ENCODE measurements at places on chromosomes 5 and 9.

DNA sequence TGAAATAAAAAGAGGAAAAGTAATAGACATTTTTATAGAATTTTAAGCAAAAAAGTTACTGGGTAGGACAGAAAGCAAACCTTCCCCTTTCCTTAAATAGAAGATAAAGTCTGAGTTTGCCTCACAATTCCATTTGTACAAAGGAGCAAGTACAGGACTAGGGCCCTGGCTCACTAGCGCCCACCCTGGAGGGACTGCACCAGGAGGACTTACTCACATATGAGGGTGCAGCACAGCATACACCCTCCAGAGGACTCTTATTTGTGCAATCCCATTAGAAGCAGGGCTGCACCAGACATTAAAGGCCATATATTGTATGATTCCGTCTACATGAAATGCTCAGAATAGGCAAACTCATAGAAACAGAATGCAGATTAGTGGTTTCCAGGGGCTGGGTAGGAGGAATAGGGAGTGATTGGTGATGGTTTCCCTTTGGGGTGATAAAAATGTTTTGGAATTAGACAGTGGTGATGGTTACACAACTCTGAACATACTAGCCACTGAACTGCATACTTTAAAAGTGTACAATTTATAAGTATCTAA lies 4.5 kb downstream of the REEP5 start:
- DNase-seq: no peak

DNA sequence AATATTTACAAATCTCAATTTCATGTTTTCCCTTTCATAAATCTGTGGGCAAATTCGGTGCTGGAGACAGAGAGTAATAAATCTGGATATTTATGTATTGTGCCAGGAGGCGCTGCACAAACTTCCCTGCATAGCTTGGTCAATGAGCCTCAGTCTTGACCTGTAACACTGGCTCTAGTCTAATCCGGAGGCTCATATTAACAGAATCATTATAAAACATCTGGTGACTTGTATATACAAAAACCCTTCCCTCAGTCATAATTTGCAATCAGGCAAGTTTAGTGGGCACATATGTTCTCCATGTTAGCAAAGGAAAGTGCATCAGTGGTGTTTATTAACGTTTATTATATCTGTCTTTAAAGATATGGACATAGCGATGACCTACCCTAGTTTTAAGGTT lies 104.0 kb upstream of the BNC2 start:
- DNase-seq: no peak

DNA sequence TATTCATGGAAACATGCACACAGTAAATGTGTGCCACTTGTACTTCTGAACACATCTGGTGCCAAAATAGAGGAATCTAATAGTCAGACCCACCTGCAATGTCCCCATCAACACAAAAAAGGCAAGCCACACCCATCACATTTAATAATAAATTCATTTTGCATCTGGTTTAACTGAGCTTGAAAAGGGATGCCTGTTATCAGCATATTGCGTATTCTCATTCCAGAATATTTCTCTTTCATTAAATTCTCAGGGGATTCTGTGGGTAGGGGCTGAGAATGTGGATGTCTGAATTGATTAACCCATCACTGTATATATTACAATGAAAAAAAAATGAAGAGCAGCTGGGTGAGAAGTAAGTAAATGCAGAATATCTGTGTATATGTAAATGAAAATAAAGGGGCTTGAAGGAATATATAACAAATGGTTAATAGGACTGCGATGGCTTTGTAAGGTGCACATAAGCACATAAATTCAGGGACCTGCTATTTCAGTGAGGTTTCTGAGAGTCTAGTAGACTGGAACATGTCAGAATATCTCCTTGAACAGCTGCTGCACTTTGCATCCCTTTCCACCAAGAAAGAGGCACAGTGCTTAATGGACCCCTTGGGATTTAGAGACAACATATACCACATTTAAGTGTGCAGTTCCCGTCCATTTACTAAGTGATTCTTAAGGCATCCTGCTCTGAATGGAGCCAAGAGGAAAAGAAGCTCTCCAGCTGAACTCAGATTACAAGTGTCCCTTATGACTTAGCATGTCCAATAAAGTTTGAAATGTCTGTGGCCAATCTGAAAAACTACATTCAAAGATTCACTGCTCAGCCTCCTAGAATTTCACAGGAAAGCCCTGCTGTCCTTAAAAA lies 104.1 kb upstream of the NIPBL start:
- DNase-seq: no peak

GRCh38 chr9:114116126-114116747 lies 17.1 kb upstream of the KIF12 start:
- DNase-seq: no peak

GRCh38 chr9:76395381-76395780 lies 1.2 kb upstream of the RFK start:
- no peak for DNase-seq

DNA sequence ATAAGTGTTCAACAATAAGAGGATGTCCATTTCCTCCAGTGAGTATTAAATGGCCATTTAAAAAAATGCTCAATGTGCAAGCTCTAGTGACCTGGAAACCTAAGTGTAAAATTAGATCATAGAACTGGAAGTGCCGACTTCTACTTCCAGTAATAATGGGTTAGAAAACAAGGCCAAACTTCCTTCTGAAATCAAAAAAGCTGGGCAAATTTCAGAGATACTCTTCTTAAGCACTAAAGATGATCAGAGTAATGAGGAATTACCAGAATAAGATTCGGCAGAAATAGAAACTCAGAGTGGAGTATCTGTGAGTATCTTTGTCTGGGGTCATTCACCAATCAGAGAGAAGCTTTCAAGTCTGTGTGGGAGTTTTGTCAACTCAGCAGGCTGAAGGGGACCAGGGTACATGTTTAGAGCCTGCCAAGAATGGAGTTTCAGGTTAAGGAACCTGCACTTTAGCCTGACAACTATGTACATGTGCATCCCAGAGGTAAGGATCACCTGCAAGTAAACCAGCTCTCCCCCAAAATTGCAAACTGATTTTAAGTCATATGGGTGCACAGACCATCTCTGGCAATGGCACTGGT lies 17.1 kb downstream of the FCN2 start:
- no peak for DNase-seq

DNA sequence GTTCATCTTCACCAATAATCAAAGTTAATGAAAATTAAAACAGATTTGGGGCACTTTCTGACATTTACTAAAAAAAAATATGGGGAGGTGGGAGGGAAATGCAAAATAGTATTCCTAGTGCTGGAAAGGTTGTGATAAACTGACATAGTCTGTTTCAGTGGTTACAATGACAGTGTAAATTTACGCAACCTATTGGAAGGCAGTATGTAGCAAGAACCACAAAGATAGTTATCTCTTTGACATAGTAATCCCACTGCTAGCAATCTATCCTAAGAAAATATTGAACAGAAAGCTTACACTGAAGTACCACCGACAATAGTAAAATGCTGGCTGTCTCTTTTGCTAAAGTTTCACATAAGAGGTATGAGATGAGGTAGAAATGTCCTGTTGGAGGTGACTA lies 15.1 kb upstream of the EPB41L4B start:
- DNase-seq: no peak

DNA sequence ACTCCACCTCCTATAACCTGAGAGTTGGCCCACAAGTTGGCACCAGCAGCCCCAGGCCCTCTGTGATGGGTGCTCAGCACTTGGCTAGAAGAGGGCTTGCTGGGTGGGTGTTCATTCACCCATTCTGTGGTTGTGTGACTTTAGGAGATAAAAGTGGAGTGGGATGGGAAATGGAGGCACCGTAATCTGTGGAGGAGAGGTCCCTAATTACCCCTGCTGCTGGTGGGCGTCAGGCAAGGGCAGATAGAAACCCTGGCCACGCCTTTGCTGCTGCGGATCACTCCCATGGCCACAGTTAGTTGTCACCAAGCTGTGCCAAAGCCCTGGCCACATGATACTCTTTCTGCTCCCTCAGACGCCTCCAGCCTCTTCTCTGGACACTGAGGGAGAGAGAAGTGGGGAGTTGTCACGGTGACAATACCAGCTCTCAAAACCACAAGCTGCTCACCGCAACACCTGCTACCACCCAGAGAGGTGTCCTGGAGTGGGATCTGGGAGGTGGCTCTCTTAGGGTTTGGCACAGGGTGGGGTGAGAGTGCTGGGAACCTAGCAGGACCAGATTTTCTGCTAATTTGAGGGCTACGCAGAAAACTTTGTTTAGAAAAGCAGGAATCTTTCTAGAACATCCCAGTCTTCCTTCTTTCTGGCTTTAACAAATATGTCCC lies 12.0 kb upstream of the NEUROG1 start:
- DNase-seq: no peak

GRCh38 chr5:76546497-76547102 lies 76.6 kb downstream of the F2RL2 start:
- no peak for DNase-seq

DNA sequence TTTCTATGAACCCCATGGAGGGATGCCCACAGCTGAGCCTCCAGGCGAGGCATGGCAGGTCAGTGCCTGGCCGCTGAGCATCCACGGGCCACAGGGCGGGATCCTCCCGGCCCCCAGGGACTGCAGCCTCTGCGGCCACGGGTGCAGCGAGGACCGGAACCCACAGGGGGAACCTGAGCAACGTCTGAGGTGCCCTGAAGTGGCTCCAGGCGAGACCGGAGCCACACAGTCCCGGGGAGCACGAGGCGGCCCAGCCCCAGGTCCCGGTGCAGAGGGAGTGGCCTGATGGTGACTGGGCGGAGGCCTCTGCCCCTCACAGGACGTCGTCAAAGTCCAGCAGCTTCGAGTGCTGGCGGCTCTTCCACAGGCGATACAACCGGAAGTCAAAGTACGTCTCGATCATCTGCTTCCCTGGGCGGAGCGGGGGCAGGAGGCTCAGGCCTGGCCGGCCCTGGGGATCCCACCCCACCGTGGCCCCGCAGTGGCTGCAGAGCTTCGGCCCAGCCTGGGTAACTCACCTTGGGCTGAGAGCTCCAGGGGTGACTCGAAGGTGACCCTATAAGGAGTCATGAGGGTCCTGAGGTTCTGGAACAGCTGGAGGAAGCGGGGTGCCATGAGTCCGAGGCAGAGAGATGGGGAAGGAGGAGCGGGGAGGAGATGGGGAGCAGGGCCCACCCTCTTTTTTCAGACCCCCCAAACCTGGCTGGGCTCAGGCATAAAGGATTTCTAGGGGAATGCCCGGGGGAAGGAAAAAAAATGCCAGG lies 8.1 kb upstream of the ENTPD8 start:
- DNase-seq: no peak

GRCh38 chr9:137087409-137087925 lies 682 bp downstream of the MAN1B1 start:
- DNase-seq: no peak

DNA sequence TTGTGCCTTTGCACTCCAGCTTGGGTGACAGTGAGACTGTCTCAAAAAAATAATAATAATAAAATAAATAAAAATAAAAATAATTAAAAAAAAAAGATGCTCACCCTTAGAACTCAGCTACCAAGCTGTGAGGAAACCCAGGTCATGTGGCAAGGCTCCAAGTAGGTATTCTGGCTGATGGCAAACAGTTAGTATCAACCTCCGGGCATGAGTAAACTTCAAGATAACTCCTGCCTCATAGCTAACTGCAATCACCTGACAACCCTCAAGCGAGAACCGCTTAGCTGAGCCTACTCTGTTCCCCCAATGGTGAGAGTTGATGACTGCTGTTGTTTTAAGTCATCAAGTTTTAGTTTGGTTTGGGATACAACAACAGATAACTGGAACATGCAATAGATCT lies 6.1 kb upstream of the SLC44A1 start:
- DNase-seq: no peak

GRCh38 chr9:135522137-135522877 lies 1.1 kb downstream of the LCN1 start:
- no peak for DNase-seq

Measured in stimulated activated CD8-positive, alpha-beta memory T cell treated with anti-CD3 and anti-CD28 coated beads, Interleukin-4, amount 100 ng/mL, for 1 hour (primary cell).